Uterine smooth muscle cell (primary cell): ENCODE measurements at places on chromosomes 4 and X. TPM values are rescaled to one million over a fixed set of nuclear protein-coding genes. Genes with fewer than 3 reads are reported as not detected.

Gene SHROOM3
- total RNA-seq = 2.2 and 4.2 TPM in 2 replicates

Gene LARP1B
- 30.3 and 39.4 TPM in 2 replicates for total RNA-seq

Gene SYTL5
- total RNA-seq = 0.66 and 1.2 TPM in 2 replicates

Gene TKTL2
- total RNA-seq = under 0.01 TPM in 1 of 2 replicates, not detected in the other

Gene RCHY1
- 25.7 and 38.3 TPM in 2 replicates for total RNA-seq

Gene SETD7
- total RNA-seq = 79.7 and 93.1 TPM in 2 replicates

Gene PPP4R3C
- not detected in 2 replicates for total RNA-seq

Gene XAGE2
- total RNA-seq = not detected in 2 replicates

Gene RAB9B
- 1.1 and 3.2 TPM in 2 replicates for total RNA-seq

Gene PRMT9
- 12.7 and 14.5 TPM in 2 replicates for total RNA-seq

Gene ATRX
- 78.8 and 79.4 TPM in 2 replicates for total RNA-seq

Gene CT45A3
- total RNA-seq = not detected in 2 replicates

Gene MAGED4B
- 19.7 and 41.5 TPM in 2 replicates for total RNA-seq

Gene NEUROG2
- total RNA-seq = not detected in 2 replicates

Gene ARHGEF9
- 14.6 TPM in 2 replicates for total RNA-seq

Gene PCDH19
- total RNA-seq = under 0.01 and 0.12 TPM in 2 replicates

Gene KLHL4
- 4.8 and 6.5 TPM in 2 replicates for total RNA-seq

Gene GYPA
- not detected in 2 replicates for total RNA-seq

Gene GAGE2A
- total RNA-seq = not detected in 2 replicates

Gene MAGEB5
- total RNA-seq = not detected in 2 replicates
